ENCODE measurements at places on chromosomes 11 and 22.

DNA sequence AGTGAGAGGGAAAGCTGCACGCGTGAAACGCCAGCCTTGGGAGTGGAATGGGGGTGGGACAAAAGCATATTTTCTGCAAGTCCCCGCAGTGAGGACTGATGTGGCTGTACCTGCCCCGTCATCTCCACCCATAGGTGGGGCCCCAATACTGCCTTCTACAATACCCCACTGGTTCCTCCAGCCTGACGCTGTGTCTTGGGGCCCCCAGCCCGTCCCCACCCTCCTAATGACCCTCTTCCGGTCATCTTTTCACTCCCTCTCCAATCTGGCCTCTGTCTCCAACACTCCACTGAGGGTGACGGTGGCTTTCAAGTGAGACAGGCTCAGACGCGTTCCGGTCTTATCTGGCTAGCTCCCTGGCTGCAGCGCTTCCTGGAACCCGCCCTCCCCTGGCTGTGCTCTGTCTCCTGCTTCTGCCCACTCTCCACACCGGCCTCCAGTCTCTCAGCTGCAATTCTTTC lies 104.2 kb downstream of the MICAL3 start:
- no peak for DNase-seq

DNA sequence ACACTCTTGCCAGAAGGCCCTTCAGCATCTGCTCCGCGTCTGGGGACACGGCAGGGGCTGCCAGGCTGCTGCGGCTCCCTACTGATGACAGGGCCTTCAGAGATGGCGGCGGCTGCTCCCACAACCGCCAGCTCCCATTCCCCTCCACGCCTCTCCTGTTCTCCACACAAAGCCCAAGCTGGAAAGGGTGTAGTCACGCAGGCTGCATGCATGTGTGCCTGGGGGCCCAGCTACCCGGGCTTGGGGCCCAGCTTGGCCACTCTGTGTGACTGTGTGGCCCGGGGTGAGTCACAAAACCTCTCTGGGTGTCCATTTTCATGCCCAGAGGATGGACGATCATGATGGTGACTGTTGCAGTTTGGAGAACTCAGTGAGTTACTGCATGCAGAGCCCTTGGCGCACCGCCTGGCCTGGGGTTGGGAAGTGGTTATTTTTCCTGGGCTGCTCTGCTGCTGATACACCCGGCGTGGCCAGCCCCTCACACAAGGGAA lies 31.7 kb upstream of the PARVB start:
- DNase-seq: no peak

GRCh38 chr22:34370711-34371110 lies 450.4 kb upstream of the LARGE1 start:
- DNase-seq: no peak

DNA sequence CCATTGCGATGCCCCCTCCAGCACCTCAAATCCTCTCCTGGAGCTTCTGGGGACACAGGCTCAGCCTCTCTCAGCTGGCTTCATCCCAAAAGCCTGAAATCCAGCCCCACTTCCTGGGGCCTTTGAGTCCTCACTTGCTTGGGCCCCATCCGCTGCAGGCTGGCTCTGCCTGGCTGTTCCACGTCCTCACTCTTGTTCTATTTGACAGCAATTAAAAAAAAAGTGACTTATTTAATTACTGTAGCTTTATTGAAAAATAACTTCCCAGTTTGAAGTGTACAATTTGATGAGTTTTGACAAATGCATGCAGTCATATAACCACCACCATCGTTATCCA lies 27.2 kb downstream of the PARVG start:
- no peak for DNase-seq

- DNase-seq: peak; percentile 25
These were observed 494.5 kb upstream of the LARGE1 start for GRCh38 chr22:34414467-34415440.

DNA sequence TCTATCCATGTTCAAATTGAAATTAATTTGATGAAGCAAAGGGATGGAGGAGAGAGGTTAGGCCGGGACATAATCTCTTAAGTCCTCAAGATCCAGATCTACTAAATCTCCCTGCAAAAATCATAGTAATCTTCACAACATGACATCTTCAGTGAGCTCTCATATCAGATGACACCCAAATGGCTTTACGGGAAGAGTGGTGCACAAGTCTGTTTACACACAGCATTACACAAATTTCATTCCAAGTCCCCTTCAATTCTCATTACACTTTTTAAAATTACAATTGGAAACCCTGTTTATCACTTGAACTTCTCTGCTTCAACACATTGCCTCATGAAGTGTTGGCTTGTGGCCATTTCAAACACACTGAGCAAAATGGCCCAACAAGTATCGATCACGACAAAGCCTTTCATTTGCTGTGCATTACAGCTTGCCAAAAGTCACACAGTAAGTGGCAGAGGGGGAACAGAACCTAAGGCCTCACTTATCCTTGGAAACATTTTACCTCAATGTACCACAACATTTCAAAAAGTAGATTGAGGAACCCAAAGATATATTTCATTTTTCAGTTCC lies 17.9 kb upstream of the TPH1 start:
- DNase-seq: no peak

- DNase-seq: no peak
These were observed 305.0 kb downstream of the BUD13 start for GRCh38 chr11:116467823-116468222.

- DNase-seq: no peak
These were observed 50.2 kb downstream of the IGF2 start for GRCh38 chr11:2088746-2089535.

GRCh38 chr11:26762089-26762488 lies 40.2 kb upstream of the SLC5A12 start:
- DNase-seq: no peak

DNA sequence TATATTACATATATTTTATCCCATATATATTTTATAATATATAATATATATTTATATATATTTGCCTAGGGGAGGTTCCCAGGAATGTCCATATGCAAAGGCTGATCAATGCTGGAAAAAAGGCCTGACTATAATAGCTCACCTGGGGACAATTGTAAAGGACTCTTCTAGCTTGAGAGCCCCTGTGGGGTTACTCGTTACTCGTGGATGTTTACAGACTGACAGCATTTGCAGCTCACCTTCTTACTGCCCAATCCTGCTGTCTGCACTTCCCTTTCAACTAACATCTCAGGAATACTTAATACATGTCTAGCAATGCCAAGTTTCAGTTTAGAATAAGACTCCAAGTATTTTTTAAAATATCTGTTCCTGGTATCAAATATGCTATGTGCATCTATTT lies 1365.4 kb upstream of the RAG2 start:
- no peak for DNase-seq

GRCh38 chr22:32964411-32965057 lies 93.6 kb downstream of the SYN3 start:
- DNase-seq: no peak

GRCh38 chr11:29127461-29127860 lies 889.4 kb downstream of the KCNA4 start:
- DNase-seq: no peak

DNA sequence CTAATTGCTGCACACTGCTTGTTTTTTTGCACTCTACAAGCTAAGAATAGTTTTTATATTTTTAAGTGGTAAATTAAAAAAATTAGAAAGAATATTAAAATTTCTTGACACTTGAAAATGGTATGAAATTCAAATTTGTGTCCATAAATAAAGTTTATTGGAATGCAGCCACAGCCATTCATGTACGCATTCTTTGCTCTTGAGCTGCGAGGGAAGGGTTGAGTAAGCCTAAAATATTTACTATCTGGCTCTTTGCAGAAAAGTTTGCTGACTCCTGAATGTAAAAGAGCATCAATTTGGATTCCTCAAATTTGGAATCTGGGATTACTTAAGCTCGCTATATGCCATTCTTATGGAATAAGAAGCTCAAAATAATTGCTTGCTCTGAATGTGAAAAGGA lies 3.4 kb upstream of the ADAMTS8 start:
- no peak for DNase-seq

GRCh38 chr11:74520927-74521665 lies 27.6 kb upstream of the LIPT2 start:
- DNase-seq: no peak

DNA sequence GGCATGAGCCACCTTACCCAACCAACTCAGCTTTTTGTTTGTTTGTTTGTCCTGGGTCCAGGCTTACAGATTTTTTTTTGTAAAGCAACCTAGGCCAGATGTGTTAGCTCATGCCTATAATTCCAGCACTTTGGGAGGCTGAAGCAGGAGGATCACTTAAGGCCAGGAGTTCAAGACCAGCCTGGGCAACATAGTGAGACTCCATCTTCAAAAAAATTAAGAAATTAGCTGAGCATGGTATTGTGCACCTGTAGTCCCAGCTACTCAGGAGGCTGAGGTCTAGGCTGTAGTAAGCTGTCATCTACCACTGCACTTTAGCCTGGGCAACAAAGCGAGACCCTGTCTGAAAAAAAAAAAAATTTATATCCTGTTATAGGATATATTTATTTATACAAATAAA lies 28.7 kb upstream of the GRK2 start:
- DNase-seq: no peak

GRCh38 chr11:42249401-42249800 lies 789.9 kb upstream of the LRRC4C start:
- DNase-seq: no peak

DNA sequence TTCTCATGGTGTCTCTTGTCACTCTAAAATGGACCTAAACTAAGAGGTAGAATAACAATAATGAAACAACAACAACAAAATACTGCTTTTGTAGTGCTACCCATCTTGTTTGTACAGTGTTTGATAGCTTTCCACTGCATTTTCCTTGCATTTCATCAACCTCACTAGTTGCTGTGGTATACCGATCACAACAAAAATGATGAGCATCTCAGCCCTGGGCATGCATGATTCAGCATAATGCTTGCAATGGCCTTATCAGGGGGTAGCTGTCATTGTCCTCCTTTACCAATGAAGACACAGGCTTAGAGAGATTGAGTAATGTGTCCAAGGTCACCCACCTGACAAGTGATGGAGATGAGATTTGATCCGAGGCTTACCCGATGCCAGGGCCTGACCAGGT lies 682.5 kb downstream of the NTM start:
- DNase-seq: no peak

GRCh38 chr11:126162306-126163030 lies 49.0 kb downstream of the RPUSD4 start:
- DNase-seq: no peak

GRCh38 chr11:73403541-73403940 lies 27.3 kb downstream of the RELT start:
- no peak for DNase-seq

GRCh38 chr11:90701716-90702115 lies 478.9 kb upstream of the CHORDC1 start:
- no peak for DNase-seq

GRCh38 chr11:70618431-70619101 lies 220.2 kb downstream of the CTTN start:
- DNase-seq: no peak

DNA sequence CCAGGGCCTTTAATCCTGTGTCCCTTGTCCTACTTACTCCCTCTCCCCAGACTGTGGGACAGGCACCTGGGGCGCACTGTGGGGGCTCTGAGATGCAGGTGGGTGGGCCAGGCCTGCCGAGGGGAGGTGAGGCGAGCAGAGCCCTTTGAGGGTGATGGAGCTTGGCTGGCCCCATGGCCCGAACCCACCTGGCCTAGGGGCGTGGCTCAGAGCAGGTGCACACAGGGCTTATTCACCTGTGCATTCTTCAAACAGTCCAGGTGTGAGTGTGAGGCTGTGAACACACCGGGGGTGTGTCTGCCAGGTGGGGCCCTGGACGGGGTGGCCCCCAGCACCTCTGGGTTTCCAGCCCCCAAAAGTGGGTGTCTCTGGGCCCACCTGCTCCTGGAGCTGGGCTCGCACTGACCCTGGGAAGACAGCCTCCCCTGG lies 9.0 kb upstream of the MUC5AC start:
- DNase-seq: no peak

- DNase-seq: no peak
These were observed 71.4 kb downstream of the INSC start for GRCh38 chr11:15186146-15186545.

DNA sequence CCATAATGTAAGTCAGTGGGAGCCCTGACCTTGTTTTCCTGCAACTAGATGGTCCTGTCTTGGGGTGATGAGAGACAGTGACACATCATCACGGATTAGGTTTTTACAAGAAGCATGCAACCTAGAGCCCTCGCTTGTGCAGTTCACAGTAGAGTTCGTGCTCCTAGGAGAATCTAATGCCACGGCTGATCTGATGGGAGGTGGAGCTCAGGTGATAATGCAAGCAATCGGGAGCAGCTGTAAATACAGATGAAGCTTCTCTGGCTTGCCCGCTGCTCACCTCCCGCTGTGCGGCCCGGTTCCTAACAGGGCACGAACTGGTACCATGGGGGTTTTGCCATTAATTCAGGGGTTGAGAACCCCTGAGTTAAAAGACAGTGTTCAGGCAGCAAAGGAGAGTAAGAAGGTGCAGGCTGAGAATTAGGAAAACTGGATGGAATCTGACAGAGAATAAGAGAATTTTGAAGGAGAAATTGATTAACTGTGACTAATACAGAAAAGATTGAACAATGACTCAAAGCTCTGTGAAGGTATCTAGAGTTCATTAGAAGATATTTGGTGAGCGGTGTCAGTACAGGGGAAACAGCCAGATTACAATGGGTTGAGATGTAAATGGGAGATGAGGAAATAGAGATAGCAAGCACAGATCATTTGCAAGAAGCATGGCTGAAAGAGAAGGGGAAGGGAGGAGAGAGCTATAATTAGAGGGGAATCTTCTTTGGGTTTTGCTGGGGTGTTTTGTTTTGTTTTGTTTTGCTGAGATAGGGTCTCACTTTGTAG lies 21.0 kb downstream of the WEE1 start:
- DNase-seq: no peak

GRCh38 chr11:130533871-130534270 lies 85.4 kb downstream of the ADAMTS15 start:
- no peak for DNase-seq

DNA sequence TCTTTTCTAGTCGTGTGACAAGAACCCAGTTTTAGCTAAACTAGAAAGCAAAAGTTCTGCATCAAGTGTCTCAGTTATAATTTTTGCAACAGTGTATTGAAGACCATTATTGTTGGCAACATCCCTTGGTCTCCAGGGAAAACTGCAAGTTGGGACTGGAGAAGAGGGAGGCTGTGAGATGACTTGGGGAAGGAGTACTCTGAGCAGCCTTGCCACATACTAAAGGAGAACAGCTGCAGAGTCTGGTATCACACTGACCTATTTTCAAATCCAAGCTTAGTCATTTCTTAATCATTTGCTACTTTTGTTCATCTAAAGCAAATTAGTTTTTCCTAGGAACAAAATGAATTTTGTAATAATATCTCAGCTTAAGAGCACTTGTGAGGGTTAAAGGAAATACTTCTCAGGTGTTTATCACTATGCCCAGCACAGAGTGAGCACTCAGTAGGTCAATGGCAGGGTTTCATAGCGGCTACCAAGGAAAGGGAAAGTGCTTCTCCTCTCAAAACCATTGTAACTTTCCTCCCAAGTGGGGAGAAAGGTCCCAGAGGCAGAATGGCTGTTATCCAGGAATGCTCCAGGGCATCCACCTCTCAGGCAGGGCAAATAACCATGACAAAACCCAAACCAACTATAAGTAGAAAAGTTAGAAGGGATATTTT lies 247.1 kb downstream of the C11orf87 start:
- no peak for DNase-seq

DNA sequence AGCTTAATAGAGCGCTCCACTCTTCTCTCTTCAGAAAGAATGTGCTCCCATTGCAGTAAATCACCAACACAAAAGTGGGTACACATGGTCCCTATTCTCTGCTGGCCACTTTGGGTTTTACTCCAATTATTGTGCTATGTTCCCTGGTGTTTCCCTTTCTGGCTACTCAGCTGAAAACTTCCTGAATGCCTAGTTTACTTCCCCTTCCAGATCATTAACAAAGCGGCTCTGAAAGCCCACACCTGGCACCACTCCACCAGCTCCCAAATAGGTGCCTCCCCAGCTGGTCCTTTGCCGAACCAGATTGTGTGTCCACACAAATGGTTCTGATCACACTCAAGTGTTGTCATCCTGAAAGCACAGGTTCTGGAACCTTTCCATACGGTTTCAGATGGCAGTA lies 443.7 kb downstream of the NTM start:
- no peak for DNase-seq

Data from Panc1 (cell line).